CD4-positive, alpha-beta T cell treated with Interleukin-4 for 1 hour (primary cell): ENCODE measurements at places on chromosomes 12 and 14.

GRCh38 chr14:97757491-97757890 is 960.3 kb downstream of the VRK1 start:
- DNase-seq: no peak

- no peak for DNase-seq
Measured at GRCh38 chr12:52323416-52324152, 2.4 kb upstream of the KRT83 start.

DNA sequence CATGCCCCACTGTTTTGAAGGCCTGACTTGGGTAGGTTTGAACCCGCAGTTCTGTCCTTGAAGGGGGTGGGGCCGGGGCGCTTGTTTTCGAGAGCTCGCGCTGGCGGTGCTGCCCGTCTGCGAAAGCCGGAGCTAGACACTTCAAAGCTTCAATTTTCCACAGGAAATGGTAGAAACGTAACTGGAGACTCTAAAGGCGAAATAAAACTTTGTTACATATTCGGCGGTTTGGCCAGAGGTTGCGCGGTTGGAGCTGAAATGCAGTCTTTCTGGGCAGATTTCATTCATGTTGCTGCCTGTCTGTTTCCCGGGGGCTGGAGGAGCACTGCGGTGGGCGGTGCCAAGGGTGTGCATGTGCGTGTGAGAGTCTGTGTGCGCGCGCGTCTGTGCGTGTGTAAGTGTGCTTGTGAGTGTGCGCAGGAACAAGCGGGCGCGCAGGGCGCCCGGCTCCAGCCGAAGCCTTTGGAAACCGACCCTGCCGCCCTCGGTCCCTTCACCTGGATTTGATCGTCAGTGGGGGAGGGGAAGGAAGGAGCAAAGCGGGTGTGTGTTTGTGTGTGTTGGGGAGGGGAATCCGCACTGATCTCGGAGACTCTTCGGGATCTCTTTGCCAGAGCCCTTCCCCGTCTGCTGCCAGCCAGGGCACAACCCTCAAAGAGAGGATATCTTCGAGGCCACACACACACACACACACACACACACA is 227.7 kb upstream of the CRY1 start:
- DNase-seq: peak; percentile 77

DNA sequence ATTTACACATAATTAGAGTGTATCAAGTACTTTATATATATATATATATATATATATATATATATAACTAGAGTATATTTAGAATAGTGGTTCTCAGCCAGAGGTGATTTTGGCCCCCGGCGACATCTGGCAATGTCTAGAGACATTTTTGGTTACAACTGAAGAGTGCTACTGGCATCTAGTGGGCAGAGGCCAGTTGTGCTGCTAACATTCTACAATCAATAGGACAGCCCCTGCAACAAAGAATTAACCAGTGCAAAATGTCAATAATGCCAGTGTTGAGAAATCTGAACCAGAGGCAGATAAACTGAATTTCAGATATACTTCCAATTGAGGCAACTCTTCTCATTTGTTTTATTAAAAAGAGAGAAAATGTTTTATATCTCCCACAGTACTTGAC is 8.9 kb downstream of the GTF2A1 start:
- DNase-seq: peak; percentile 55

DNA sequence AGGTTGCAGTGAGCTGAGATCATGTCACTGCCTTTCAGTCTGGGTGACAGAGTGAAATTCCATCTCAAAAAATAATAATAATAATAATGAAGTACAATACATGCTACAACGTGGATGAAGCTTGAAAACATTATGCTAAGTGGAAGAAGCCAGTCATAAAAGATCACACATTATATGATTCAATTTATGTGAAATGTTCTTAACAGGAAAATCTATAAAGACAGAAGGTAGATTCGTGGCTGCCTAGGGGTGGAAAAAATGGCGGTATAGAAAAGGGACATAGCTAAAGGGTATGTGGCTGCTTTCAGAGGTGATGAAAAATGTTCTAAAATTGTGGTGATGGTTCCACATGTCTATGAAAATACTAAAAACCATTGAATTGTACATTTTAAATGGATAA is 41.0 kb upstream of the AMIGO2 start:
- DNase-seq: no peak

DNA sequence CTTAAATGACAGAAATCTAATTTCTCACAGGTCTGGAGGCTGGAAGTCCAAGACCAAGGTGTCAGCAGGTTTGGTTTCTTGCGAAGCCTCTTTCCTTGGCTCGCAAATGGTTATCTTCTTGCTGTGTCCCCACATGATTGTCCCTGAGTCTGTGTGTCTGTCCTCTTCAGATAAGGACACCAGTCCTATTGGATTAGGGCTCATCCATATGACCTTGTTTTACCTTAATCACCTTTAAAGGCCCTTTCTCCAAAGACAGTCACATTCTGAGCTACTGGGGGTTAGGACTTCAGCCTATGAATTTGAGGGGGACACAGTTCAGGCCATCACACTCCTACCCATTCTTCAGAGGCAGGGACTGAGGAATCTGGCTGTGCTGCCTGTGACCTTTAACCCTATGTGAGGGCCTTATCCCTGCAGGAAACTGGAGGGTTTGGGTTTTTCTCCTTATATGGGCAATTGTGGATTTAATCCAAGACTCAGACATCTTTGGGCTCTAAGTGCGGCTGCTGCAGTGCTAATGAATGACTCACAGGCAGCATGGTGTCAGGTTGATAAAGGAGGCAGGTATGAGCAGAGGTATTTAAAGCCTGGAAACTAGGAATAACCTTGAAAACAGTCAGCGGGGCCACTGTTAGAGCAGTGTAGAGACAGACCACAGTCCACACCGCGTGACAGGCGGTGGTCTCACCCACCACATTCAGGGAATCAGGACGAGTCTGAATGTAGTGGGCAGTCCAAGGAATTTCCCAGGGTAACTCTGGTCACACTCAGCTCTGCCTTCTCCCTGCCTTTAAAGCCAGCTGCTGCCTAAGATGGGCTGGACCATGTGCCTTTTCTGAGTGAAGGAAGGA is 10.2 kb downstream of the TPCN1 start:
- DNase-seq: no peak
